ENCODE measurements at places on chromosomes 1 and 21.

GRCh38 chr1:26284597-26285347, 4.9 kb downstream of the SH3BGRL3 start:
- peak; percentile 84 for DNase-seq

GRCh38 chr1:156641761-156642264, at the start of gene BCAN:
TSS of gene BCAN (plus strand) at chr1:156642117. CDS start at chr1:156646055, 3,938 bp downstream.
- no peak for DNase-seq

DNA sequence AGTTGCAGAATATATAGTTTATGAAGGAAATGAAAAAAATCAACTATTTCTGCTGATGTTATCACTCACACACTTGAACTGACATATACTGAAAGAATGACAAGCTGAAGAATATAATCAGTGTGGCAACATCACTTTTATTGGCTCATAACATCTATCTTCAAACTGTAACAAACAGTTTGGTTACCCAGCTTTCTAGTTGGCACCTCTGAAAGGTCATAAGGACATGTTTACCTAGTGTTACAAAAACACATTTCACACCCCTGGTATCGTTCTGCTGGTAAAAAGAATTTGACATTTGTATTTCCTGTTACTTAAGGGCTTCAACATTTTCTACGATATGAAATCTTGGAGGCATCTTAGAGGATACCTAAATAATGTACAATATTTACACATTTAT, 1267.0 kb upstream of the NCAM2 start:
- DNase-seq: no peak

DNA sequence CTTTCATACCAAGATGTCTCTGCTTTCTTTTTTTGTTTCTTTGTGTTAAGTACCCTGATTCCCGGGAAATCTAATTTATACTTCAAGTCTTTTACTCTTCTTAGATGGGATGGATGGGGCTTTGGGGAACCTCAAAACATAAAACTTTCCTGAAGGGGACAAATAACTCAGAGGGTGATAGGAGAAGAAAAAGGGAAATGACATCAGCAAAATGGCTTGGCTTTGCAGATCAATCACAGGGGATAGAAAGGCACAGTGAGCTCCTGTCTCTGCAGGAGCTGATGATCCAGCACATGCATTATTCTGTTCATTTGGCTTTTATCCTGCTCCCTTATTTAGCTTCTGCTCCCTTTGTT, 1.4 kb upstream of the CA14 start:
- no peak for DNase-seq

- no peak for DNase-seq
Measured at GRCh38 chr1:33738976-33739375, 124.9 kb upstream of the HMGB4 start.

GRCh38 chr1:231972111-231972445, 345.5 kb downstream of the DISC1 start:
- no peak for DNase-seq

GRCh38 chr1:17992800-17993199, 114.8 kb upstream of the IGSF21 start:
- DNase-seq: no peak

DNA sequence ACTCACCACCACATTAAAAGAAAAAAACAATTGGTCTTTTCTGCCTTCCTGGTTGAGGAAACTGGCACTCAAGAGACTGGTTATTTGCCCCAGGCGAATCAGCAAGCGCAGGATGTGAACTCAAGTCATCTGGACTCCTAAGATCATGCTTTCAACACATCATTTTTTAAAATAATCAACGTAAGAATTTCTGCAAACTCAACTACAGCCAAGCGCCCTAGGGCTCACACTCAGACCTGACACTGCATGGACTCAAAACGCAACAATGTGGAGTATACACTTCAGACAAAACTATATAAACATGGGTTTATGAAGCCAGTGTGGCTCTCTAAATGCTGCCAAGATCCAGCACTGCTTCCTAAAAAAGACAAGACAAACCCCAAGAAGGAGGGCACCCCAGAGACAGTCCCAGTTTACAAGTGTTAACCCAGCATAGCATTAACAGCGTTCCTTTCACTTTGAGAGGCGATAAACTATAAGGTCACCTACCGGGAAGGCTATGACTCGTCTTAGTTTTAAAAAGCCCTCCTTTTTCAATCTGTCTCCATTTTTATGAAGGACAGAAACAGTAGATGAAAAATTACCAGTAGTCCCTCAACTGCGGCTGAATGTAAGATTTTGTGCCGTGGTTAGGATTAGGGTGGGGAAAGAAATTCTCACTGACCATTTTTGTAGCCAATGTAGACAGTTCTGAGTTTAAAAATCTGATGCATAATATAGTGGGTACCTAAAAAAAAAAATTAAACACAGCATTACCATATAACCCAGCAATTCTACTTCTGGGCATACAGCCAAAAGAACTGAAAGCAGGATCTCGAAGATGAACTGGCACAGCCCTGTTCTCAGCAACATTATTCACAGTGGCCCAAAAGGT, 54.8 kb downstream of the SIPA1L2 start:
- DNase-seq: no peak

DNA sequence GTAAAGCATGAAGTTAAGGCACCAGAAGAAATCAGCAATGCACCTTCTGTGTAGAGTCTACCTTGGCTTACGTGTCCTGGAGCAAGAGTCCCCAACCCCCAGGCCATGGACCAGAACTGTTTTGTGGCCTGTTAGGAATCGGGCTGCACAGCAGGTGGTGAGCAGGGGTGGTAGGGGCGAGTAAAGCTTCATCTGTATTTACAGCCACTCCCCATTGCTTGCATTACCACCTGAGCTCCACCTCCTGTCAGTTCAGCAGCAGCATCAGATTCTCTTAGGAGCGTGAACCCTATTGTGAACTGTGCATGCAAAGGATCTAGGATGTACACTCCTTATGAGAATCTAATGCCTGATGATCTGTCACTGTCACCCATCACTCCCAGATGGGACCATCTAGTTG, 21.5 kb downstream of the ZMYND12 start:
- no peak for DNase-seq

DNA sequence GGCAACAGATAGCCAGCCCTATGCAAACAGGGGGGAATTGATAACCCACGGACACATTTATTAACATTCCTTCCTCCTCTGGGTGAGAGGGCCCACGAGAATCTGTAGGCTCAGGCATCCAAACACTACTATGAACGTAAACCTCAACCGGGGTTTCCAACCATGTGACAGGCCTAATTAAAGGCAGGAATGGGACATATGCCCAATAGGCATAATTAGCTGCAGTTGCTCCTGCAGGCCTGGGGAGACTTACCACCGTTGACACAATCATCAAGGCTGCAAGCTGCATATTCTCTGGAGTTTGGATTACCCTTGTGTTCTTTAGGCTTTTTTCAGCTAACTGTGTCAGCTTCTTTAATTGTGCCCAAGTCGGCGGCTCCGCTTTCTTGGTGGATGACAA, 22.2 kb upstream of the GBP1 start:
- DNase-seq: peak; percentile 52

GRCh38 chr21:35329940-35330660, 281.0 kb upstream of the RUNX1 start:
- no peak for DNase-seq

- DNase-seq: no peak
Measured at GRCh38 chr1:61261595-61261994, 179.2 kb downstream of the NFIA start.

- no peak for DNase-seq
Measured at GRCh38 chr1:19529664-19530063, 44.3 kb upstream of the CAPZB start.

DNA sequence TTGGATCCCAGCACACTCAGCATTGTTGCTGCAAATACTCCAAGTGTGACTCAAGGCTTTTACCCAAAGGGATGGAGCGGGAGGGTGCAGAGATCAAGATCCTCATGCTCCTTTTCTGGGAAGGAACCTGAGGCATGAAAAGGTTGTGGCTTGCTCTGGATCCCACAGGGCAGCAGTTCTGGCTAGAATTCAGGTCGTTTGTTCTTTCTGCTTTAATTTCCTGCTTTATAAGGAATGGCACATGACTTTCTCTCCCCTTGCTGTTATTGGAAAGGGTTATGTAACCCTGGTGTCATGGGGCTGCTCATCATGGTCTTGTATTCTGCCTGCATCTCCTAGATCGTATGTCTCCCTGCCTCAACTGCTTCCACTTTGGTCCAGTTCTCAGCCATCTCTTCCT, 101.6 kb downstream of the NOS1AP start:
- DNase-seq: peak; percentile 10

DNA sequence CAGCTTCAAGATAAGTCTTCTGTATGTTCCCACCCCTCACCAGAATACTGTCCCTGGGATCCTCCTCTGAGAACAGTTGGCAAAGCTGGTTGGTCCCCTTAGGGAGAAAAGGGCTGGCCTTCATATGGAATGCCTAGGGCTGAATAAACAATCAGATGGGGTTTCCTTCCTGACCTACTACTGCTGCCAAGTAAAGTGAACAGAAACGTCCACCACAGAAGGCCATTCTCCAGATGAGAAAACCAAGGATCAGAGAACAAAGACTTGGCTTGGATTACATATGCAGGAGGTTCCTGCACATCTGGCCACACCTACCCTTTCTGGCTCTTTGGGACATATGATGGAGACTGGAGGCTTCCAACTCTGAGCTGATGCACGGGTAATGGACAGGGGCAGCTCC, 194.5 kb downstream of the HIVEP3 start:
- no peak for DNase-seq

GRCh38 chr1:87575528-87575927, 246.8 kb downstream of the LMO4 start:
- DNase-seq: peak; percentile 29

- no peak for DNase-seq
Measured at GRCh38 chr1:193325771-193326170, 139.4 kb upstream of the B3GALT2 start.

DNA sequence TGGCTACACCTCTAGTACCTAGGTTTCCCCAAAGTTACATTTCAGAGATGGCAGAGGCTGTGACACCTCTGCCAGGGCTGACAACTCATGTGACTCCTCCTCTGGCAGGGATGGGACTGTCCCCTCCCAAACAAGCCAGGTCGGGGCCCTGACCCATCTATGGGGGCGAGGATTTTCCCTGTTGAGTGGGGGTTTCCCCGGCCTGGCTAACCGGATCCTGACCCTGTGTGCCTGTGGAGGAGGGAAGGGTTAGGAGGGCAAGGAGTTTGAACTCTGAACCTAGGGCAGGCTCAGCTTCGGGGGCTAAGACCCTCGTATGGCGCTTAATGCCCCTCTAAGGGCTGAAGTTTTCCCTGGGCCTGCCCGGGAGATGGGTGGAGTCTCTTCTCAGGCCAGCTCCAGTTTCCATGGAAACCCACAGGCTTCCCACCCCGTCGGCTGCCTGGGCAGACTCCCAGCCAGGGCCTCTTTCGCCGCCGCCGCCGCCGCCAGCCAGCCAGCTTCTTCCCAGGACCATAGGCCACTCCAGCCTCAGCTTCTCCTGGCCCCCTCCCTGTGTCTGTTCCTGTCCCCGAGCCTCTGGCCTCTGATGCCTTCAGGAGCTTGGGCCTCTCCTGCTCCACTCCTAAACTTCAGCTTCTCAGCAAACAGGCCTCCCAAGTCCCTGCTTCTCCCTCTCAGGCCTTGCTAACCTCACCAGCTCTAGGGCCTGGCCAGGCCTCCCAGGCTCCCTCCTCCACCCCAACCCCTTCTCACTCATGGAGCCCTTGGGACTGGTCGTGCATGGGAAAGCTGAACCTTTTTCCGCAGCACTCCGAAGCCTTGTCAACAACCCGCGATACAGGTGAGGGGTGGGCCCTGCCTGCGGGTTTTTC, at the start of gene BTBD19:
Gene BTBD19 (plus strand): TSS at position 461 of the 875 bp plus-strand sequence. CDS start 298 bp downstream, at position 759.
- peak; percentile 90 for DNase-seq

- no peak for DNase-seq
Measured at GRCh38 chr1:7505771-7506453, 265.2 kb upstream of the VAMP3 start.

DNA sequence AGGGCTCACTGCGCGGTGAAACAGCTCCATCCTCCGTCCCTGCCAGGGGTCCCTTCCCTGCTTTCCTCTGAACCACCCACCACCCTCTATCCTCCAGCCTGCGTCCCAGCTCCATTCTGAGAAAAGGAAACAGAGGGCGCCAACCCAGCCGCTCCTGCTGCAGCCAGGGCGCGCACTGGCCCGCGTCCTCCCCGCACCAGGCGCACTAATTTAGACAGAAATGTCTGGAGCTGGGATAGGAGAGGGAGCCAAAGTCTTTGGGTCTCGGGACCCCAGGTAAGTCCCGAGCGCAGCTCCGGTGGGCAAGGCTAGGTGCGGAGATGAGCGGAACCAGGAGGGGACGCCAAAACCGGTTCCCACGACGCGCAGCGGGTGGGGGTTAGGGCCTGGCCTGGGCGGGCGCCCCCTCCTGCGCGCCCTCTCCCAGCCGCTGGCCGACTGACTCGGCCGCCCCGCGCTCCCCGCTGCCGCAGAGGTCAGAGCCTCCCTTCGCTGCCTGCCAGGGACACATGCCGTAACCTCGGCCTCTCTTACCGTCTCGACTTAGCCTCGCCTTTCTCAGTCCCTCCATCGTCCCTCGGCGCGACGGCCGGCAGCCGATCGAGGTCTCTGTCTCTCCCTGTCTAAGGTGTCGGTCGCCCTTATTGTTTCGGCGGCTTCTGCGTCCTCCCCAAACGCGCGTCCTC, 2.0 kb downstream of the CAMK2N1 start:
- DNase-seq: peak; percentile 16

DNA sequence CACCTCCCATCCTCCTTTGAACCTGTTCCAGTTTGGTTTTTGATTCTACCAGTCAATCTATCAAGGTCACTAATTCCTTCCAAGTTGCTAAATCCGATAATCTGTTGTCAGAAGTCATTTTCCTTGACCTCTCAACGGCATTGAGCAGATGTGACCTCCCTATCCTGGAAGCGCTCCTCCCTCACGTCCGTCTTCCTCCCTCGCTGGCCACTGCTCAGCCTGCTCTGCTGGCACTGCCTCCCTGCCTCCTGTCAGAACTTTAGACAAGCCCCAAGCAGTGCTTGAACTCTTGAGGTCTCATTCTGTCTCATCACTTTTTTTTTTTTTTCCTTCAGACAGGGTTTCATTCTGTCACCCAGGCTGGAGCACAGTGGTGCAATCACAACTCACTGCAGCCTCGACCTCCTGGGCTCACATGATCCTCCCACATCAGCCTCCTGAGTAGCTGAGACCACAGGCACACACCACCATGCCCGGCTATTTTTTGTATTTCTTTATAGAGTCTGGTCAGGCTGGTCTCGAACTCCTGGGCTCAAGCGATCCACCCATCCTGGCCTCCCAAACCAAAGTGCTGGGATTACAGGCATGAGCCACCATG, 4.4 kb upstream of the ACOT7 start:
- DNase-seq: no peak

DNA sequence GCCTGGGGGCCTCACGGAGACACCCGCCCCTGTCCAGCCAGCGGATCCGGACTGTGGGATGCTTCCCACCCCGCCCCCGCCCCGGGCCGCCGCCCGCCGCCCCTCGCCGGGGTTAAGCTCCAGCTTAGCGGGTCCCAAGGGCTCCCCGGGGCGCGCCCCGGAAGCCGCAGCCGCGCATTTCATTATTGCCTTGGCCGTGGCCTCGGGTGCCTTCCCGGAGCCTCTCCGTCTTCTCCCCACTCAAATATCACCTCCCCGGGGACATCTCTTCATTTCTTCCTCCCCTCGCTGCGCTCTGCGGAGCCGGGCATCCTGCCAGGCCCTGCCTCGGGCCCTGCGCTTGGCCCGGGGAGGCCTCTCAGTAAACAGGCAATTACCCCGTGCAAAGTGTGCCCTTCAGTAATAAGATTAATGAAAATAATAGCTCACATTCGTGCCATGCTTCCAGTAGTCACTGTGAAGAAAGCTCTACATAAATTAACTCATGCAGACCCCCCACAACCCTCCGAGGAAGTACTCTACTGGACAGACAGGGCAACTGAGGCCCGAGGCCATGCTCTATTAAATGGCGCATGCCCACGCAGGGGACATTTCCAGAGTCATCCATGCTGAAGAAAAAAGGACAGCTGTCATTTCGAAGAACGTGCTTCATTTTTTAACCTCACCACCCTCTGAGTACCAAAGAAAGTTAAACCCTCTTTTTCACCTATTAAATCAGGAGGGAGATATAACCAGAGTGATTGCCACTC, 49.9 kb upstream of the LAPTM5 start:
- peak; percentile 63 for DNase-seq

Data from fibroblast of skin of abdomen (primary cell).